Stimulated activated CD4-positive, alpha-beta T cell treated with anti-CD3 and anti-CD28 coated beads, Interleukin-4, amount 100 ng/mL, for 4 hours (primary cell): ENCODE measurements at places on chromosomes 7 and 10.

GRCh38 chr7:31122649-31123058 lies 70.5 kb downstream of the ADCYAP1R1 start:
- peak; percentile 9 for DNase-seq

GRCh38 chr7:28647076-28647421 lies 234.7 kb downstream of the CREB5 start:
- DNase-seq: no peak

DNA sequence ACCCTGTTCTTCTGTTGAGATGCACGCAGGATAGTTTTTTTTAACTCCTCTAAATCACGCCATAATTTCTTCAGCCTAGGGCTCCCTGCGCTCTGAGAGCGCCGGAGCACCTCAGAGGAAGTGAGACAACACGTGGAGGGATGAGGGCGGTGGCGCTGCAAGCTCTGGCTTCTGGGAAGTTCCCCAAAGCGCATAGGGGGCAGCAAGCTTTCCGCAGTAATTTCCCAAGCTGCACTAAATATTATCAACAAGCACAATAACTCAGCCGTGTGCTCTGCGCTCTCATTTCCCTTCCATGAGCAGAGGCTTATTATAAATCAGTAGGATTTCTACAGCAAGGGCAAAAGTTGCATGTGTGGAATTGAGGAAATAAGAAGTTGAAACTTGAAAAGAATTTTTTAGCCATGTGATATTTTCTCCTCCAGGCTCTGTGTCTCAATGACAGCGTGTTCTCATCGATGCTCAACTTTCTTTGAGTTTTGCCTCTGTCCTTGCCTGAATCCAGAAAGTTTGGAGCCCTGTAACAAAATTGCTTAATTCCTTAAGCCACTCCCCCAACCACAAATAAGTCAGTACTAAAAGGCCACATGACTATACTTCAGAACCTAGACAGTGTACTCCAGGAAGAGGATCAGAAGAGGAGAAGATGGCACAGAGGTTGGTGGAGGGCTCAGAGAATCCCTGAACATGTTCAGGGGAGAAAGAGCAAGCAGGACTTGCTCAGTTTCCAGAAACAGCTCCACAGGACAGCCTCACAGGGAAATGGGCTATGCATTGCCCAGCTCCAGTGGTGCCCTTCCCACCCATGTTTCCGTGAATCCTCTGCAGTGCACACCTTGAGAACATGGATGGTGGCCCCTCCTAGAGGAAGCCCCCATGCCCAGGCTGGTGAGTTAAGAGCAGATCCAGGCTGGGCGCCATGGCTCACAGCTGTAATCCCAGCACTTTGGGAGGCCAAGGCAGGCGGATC lies 221.5 kb upstream of the GHITM start:
- no peak for DNase-seq

DNA sequence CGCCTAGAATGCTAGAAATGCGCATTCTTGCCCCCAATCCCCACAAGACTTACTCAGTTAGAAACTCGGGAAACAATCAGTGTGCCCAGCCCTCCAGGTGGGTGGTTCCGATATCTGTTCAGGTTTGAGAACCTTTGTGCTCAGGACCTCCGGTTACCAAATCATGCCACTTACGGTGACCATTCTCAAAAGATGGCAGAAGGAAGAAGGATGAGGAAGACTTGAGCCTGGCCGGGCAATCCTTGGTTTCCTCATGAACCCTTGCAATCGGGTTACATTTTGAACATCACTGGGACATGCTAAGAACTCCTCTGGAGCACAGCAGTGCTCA lies 52.1 kb downstream of the RBM17 start:
- no peak for DNase-seq

DNA sequence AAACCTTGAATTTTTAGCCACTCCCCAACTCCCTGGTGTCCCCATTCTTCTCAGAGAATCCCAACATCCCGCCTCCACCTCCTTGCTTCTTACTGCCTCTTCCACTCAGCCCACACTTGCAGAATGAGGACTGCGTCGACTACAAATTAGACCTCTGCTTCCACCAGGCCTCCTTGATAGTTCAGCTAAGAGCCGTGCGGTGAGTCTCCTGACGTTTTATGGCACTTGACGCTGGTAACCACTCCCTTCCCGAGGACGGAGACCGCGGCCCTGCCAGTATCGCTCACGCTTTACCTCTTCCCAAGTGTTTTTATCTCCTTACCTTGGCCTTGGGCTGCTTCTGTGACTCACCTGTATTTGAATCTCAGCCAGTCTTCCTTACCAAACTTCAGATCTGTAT lies 31.1 kb downstream of the RBM17 start:
- DNase-seq: no peak

- DNase-seq: no peak
Measured at GRCh38 chr7:366161-366803, 76.3 kb downstream of the FOXL3 start.

DNA sequence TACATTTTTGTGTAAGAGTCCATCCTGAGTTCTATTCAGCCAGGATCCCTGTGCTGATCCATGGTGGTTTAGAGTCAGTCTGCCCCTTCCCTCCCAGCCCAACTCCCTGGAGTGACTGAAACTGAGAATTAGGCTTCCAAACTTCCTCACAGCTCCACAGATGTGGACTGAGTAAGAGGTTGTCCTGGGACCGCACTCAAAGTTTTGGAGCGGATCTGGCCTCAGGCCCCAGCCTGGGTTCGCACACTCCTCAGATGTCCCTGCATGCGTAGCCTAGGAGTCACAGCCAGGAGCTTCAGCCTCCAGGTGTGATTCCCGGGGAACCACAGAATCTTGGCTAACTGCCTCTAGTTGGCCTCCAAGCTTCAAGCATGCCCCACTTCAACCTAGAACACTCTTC lies 218.1 kb downstream of the C7orf25 start:
- no peak for DNase-seq

DNA sequence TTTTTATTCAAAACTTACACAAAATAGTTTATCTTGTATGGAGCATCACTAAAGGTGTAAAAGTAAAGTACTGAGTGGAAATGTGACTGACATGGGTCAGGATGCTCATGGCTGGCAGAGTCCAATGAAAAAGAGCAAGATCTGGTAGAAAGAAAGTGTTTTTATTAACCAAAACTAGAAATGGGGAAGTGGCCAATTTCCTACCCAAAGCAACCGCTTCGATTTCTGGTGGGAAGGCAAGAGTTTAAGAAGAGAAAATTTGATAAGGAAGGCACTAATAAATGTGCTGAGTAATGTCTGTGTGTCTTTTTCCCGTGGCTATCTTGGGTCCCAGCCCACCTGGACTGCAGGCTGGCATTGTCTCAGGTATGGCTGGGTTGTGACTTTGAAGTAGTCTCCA lies 277.7 kb downstream of the ANKRD7 start:
- DNase-seq: no peak

- DNase-seq: no peak
Measured at GRCh38 chr7:127393368-127394058, 1.0 kb upstream of the ZNF800 start.

- DNase-seq: no peak
Measured at GRCh38 chr7:103141753-103142404, 7.0 kb downstream of the NAPEPLD start.

DNA sequence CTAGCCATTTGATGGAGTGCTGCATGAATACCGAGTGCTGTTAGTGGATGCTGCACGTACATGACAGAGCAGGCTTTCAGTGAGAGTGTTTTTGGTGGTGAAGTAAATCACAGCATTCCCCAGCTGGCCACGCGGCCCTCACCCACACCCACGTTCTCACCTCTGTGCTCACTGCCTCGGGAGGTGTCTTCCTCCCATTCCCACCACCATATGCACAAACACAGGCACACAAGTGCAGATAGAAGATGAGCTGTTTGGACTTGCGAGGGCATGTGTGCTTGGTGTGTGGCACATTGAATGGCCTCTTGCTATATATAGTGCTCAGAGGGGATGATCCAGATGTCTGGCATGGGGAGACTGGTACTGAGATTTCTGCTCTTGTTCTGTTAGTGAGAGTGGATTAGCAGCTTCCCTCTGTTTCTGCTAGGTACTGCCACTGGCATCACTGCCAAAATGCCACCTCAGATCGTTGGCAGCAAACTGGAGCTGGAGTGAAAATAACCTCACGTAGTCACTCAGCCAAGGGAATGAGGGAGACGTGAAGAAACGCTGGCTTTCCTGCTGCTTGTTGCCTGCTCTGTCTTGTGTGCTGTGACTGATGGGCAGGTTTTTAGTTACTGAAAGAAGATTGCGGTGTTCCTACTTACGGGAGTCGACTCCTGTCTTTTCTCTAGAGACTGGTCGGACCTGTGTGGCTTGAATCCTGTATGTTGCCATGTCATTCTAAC lies 19.1 kb downstream of the DNAJB6 start:
- DNase-seq: no peak

- DNase-seq: no peak
Measured at GRCh38 chr10:116325987-116326386, 1.7 kb downstream of the CCDC172 start.

- no peak for DNase-seq
Measured at GRCh38 chr10:87092861-87093631, 1.6 kb downstream of the GLUD1 start.
